ENCODE measurements at places on chromosomes 11 and 22. TPM values are rescaled to one million over a fixed set of nuclear protein-coding genes. Genes with fewer than 3 reads are reported as not detected.

Gene ATXN10
- total RNA-seq, result 112 TPM

Gene HOATZ
- total RNA-seq, result not detected

Gene SGSM1
- 0.09 TPM for total RNA-seq

Gene APLNR
- total RNA-seq, result not detected

Gene CREBZF
- 61.0 TPM for total RNA-seq

Gene RFPL2
- 0.41 TPM for total RNA-seq

Gene CREB3L1
- total RNA-seq, result not detected

Gene TREH
- total RNA-seq, result not detected

DNA sequence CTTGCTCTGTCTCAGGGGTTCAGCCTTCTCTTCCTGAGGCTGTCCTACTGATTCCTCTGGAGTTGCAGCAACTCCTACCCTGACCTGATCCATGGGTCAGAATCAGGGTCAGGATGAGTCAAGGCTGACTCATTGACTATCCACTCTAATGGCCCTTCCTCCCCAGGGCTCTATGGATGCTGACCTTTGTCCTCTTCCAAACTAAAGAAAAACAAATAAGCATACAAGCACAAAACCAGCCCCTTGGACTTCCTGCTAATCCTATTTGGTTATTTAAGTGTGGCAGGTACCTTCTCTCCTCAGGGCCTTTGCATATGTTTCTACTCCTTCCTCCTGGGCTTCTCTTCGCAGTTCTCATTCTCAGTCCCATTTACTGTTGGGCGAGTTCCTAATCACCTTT lies 204.5 kb upstream of the NAV2 start:
- no peak for DNase-seq

DNA sequence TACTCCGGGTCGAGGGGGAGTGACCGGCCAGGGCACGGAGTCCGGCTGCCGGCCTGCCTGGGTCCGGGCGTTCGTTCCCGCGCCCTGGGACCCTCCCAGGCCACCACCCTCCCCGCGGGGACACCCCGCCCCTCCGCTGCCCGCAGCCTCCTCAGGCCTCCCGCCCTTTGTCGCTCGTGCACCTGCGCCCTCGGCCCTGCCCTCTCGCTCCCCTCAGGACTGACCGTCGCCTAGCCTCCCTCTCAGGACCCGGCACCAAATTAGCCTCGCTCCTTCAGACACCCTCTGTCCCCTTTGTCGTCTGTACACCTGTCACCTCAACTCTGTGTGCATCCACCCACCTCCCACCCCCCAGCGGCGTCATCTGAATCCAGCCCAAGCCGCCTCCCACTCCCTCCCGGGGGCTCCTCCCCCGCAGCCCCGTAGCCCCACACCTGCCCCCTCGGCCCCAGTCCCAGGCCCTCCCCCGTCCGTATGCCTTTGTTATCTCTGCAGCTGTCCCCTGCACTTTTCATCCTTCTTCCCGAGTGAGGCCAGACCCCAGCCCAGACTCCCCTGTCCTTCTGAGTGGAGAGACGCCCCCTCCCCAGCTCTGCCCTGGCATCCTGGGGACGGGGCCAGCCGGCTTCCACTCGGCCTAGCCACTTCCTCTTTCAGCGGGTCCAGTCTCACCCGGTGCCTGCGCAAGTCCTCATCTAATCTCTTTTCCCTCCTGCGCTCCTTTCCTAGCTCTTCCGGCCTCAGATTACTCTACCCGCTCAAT lies 643 bp downstream of the TIGD3 start:
- peak; percentile 73 for DNase-seq

- DNase-seq, result no peak
These were observed 25.1 kb downstream of the DBX1 start for GRCh38 chr11:20134991-20135736.

DNA sequence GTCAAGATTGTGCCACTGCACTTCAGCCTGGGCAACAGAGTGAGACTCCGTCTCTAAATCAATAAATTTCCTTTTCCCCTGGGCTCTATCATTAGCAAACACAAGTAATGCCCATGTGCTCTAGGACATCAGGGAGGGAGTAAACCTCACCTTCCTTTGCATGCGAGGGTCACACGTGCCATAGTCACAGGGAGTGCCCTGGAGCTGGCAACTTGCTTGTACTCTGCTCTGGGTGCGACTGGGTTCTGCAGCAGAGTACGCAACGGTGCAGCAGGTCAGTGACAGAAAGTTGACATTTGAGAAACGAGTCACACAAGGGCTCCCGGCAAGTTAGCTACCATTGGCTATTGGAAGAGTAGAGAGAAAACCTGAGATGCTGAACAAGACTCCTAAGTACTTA lies 32.6 kb upstream of the CHKA start:
- DNase-seq, result no peak

GRCh38 chr11:26090651-26091050 lies 241.3 kb upstream of the ANO3 start:
- no peak for DNase-seq

DNA sequence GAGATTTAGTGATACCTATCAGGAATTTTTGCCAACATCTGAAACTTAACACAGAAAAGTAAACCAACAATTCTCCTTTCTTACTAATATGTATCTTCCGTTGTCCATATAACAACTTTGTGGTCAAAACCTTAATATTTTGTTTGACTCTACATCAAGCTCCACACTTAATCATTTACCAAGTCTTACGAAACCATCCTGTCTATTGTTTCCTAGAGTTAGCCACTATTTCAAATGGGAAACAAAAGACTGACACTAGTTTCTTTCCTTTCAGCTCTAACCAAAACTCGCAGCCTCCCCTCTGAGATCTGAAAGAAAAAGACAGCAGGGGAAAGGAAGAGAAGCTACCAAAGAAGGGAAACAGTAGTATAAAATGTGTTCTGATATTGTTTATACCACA lies 26.5 kb upstream of the PRDM10 start:
- no peak for DNase-seq

DNA sequence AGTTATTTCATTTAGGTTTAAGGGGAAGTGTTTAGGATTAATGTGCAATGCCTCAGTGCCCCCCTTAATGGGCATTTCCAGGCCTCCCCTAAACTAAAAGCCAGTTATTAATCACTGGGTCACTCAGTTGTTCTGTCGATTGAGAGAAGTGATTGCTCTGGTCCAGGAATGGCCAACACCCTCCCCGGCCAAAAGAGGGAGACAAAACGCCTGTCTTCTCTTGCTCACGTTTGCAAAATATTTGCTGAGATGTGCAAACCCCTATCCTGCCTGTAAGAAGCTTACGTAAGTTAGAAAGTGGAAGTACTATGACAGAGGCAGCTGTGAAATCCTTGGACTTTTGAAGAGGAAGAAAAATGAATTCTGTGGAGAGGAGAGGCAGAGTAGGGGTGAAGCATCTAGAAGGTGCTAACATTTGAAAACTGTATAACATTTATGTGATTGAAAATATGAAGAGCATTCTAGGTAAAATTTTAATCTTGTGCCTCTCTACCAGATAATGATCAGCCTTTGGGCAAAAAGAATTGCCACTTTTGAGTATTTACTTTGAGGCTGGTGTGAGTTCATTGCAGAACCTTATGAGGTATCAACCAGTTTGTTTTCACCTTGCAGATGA lies 37.7 kb downstream of the NTM start:
- no peak for DNase-seq

DNA sequence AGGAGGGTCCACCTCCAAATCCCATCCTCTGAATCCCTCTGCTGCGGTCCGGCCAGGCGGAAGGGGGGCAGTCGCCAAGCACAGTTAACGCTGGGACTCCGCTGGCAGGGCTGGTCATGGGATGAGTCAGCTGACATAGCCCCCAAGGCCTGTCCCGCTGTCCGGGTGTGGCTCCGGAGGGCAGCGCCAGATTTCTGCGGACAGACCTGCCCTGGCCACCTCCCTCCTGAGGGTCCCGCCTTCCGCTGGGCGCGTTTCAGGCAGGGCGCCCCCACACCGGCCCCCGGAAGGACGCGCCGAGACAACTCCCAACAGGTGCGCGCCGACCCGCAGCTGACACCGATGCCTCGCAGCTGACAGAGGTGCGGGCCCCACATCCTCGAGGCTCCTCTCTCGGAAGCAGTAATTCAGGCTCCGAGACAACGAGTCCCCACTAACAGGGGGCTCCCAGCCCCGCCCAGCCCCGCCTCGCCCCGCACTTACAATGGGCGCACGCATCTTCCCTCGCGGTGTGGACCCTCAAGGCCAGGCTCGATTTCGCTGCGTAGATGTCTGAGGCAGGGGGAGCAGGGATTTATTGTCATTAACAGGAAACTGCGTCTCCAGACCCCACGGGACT lies 607 bp downstream of the PLAAT3 start:
- peak; percentile 64 for DNase-seq

- no peak for DNase-seq
These were observed 29.2 kb downstream of the CERK start for GRCh38 chr22:46708766-46709330.

GRCh38 chr11:68503251-68503687 lies 42.7 kb downstream of the PPP6R3 start:
- DNase-seq, result no peak

DNA sequence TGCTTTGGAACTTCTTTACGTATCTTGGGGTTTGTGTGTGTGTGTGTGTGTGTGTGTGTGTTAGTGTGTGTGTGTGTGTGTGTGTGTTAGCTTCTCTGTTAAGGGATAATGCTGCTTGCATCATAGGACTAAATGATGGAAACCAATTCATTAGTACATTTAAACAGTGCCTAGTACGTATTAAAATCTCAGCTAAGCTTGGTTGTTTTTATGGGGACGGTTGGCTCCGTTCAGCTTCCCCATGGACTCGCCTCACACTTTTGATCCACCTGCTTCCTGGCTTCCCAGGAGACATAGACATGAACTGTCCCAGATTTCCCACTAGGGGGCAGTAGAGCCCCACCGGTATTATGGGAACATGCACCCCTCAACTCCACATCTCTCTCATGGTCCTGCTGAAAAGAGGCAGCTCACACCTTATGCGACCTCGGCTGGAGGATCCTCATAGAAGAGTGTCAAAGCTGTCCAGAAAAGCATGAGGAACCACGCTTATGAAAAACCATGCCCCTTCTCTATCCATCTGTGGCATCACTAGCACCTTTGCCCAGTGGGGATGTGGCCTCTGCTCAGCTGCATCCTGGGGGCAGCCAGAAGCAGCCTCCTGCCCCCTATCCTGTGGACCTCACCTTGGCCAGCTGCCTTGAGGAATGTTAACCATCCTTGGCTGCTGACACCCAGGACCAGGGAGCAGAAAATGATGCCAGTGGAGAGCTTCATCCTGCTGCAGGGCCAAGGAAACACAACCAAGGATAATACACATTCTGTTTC lies 9.7 kb upstream of the SAAL1 start:
- peak; percentile 77 for DNase-seq

GRCh38 chr22:38218661-38219622 lies 17.1 kb downstream of the MAFF start:
- DNase-seq, result no peak

GRCh38 chr11:58963551-58964104 lies 24.3 kb downstream of the GLYATL1 start:
- no peak for DNase-seq

- peak; percentile 30 for DNase-seq
These were observed 26.6 kb upstream of the SLC35C1 start for GRCh38 chr11:45778341-45778740.

GRCh38 chr11:13826505-13827278 lies 135.8 kb upstream of the SPON1 start:
- no peak for DNase-seq

DNA sequence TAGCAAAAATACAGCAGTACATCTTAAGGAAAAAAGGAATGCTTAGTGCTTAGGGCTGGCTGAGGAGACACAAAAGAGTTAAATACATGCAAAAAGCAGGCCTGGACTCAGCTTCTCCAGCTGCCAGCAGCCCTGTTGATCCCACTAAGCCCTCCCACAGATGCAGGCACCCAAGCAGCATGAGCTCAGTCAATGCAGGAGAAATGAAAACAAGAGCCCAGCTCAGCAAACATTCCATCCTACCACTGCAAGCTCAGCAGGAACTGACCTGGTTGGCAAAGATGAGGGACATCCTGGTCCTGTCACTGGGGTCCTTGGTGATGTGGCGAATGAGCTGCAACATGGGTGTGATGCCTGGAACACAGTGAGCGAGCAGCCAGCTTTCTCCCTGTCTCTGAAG lies 5.8 kb downstream of the CYB5R2 start:
- no peak for DNase-seq

DNA sequence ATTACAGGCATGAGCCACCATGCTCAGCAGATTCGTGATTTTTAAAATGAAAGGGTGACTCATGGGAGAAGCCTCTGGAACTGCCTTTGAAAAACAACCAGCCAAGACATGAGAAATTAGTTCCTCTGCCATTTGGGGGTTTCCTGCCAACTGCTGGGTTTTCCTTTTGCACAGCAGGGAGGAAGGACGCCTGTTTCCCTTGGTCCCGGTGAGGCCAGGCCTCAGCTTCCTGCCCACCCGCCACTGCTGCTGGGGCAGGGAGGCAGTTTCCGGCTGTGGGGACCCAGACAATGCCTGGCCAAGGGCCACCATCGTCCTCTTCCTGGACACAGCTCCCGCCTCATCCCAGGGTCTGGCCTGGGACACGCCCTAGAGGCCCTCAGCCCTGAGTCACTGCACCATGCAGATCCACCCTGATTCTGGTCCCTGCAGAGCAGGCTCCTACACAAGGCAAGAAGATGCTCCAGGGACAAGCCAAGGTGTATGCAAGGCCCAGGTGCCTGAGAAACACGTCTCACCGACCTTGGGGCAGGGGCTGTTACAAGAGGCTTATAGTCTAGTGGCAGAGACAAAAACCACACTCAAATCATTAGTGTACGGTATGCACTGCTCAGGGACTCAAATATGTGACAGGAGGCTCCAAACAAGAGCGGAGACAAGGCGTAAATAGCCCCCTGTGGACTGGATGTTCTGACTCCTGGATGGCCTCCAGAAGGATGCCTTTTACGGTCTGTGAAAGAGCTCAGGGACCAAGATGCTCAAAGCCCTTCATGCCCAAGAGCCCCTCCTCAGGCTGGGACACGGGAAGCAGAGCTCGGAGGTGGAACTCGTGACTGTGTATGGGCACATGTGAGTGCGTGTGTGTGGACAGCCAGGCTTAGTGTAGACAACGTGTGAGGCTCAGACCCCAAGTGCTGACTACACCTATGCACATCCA lies 10.0 kb downstream of the PPM1F start:
- DNase-seq, result no peak

DNA sequence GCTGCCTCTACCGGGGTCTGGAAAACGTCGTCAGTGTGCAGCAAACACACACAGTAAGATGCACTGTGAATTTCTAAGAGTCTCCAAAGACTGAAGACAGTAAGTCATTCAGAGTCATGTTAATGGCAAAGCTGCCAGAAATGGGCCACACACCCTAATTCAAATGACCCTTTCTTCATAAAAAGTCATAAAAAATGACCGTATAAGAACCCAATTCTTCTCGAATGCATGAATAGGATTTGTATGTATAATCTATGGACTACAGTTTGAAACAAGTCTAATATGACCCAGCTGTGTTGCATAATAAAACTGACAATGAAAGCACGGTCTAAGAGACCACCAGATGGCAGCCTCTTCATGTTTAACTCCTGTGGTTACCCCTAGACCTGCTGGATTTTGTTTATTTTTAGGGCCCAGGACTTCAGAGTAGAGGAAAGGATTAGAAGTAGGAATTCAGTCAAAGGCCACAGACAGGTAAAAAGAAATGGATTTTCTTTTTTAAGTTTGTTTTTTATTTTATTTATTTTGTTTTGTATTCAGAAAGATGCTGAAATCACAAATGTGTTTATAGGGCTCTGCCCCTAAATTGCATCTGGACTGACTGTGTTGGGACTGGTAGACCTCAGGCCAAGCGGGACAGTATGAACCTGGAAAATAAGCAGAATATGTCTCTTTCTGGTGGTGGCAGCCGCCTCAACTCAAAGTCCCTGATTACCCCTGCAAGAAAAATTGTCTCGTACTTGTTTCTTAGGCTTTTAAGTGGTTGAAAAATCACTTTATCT lies 32.1 kb upstream of the SLC5A12 start:
- DNase-seq, result no peak

Measured in activated CD8-positive, alpha-beta memory T cell treated with anti-CD3 and anti-CD28 coated beads, Interleukin-2, amount 10 ng/mL, durations not matched to agents 7 days and 5 days (primary cell).